ENCODE measurements at places on chromosomes 7 and 10. TPM values are rescaled to one million over a fixed set of nuclear protein-coding genes. Genes with fewer than 3 reads are reported as not detected.
A peak's percentile ranks its signal among the peaks of the same experiment; 100 is the strongest.

- no peak for DNase-seq
- H3K4me3 ChIP-seq, result no peak overlapping the region
- H3K27ac ChIP-seq, result no peak overlapping the region
- no peaks in the 10 kb centered on the region for H3K36me3 ChIP-seq
Observed at GRCh38 chr10:89164080-89164479, 43.0 kb downstream of the CH25H start.

EN2 gene
- not detected for polyA plus RNA-seq

GRCh38 chr7:86747698-86748097 is 104.0 kb downstream of the GRM3 start:
- H3K4me3 ChIP-seq, result no peak overlapping the region
- no peaks in the 10 kb centered on the region for H3K27me3 ChIP-seq
- no peaks in the 10 kb centered on the region for H3K36me3 ChIP-seq
- H3K4me1 ChIP-seq, result peaks cover 9% of the 10 kb centered on the region
- no peak for DNase-seq
- H3K27ac ChIP-seq, result no peak overlapping the region

DNA sequence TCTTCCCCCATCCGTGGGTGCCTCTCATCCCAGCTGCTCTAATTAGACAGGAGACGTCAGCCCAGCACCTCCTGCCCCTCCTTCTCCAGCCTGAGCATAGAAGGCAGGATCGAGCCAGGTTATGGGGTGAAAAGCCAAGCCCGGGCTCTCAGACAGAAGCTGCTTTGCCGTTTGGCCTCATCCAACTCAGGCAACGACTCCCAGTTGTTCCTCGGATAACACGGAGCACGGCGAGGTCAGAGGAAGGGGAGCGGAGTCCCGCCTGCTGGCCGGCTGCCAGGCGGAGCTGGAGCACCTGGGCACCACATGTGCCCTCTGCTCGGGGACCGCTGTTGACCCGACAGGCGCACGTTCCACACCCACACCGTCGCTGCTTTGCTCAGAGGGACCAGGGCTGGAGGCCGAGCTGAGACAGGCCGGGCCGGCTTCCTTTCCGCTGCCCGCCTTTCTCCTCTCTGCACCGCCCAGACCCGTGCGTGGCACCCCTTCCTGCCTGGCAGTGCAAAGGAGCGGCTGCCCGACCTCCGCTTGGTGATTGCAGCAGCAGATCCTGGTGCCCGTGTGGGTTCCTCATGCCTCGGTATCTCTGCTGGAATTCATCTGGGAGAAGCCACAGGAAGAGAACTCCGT is 21.6 kb upstream of the UNCX start:
- DNase-seq, result no peak
- no peak overlapping the region for H3K4me3 ChIP-seq
- no peaks in the 10 kb centered on the region for H3K27me3 ChIP-seq
- H3K27ac ChIP-seq, result no peak overlapping the region
- no peaks in the 10 kb centered on the region for H3K4me1 ChIP-seq
- no peaks in the 10 kb centered on the region for H3K36me3 ChIP-seq

DNA sequence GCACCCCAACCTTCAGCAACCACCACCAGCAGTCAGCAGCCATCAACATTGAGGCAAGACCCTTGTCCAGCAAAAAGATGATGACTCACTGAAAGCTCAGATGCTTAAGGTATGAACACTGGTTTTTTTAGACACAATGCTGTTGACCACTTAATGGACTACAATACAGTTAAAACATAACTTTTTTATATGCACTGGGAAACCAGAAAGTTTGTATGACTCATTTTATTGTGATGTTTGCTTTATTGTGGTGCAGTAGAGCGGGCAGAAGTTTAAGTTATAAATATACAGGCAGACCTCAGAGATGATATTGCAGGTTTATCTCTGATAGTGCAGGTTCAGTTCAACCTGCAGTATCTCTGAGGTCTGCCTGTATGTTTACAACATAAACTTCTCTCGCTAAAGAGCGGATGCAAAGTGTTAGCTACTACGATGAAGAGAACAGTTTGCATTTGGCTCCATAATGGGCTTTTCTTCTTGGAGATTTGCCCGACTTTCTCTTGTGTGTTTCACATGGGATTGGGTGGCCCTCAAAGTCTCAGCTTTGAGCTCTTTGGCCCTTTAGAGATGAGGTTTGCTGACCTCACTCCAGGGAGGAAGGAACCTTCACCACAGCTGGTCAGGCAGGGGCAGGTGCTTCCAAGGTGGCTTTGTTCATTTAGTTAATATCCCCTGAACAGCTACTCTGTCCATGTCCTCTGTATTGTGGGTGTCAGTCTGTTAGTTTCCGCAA is 84.4 kb upstream of the SHH start:
- no peak for DNase-seq
- H3K4me1 ChIP-seq, result no peaks in the 10 kb centered on the region
- H3K4me3 ChIP-seq, result no peak overlapping the region

GRCh38 chr10:43491855-43492254 is 54.9 kb downstream of the ZNF487 start:
- no peak overlapping the region for H3K27ac ChIP-seq
- H3K4me3 ChIP-seq, result no peak overlapping the region
- no peak for DNase-seq
- H3K4me1 ChIP-seq, result no peaks in the 10 kb centered on the region
- no peaks in the 10 kb centered on the region for H3K36me3 ChIP-seq

DNA sequence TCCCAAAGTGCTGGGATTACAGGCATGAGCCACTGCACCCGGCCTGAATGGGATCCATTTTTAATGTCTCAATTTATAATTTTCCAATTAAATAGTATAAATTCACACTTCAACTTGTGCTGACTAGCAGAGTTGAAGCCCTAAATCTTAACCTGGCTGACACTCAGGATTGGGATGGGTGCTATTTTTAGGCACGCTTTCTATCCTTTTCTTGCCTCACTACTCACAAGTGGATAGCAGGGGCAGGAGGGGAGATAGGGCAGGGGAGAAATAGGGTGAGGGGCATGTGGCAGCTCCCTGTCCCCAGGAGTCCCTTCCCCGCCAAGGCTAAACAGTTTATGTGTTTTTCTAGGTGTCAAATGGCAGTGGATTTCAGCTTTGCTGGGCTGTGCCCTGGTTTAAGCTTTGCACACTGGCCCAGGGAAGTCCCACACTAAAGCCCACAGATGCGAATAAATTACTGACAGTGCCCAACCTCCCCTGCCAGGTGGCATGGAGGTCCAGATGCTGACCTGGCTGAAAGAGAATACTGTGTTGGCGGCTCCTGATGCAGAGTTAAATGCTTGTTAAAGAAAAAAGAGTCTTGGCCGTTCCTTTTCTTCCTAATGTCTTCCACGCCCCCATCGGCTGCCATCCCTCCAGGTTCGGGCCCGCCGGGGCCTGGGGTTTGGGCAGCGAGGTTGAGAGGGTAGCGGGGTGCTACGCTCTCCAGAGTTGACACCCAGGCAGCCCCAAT is 36.2 kb upstream of the EFCAB10 start:
- H3K36me3 ChIP-seq, result no peaks in the 10 kb centered on the region
- DNase-seq, result peak; percentile 68
- no peaks in the 10 kb centered on the region for H3K4me1 ChIP-seq
- no peak overlapping the region for H3K4me3 ChIP-seq

- H3K27ac ChIP-seq, result no peak overlapping the region
- no peaks in the 10 kb centered on the region for H3K4me1 ChIP-seq
- DNase-seq, result no peak
- H3K36me3 ChIP-seq, result no peaks in the 10 kb centered on the region
- H3K27me3 ChIP-seq, result no peaks in the 10 kb centered on the region
- H3K4me3 ChIP-seq, result no peak overlapping the region
Observed at GRCh38 chr10:102613785-102614184, 30.5 kb upstream of the TRIM8 start.

DNA sequence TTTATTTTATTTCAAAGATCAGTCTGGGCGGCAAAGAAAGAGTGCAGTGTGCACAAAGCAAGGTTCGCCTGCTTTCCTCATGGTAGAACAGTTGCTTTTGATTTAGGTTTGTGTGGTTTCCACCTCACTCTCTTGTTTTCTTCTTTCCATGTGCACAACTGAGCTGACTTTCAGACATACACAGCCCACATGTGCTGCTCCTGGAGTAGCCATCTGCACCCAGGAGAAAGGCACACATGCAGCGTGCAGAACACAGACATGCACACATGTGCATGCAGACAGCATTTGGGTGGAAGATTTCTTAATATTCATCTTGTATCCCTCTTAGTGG is 302.1 kb downstream of the FZD1 start:
- H3K27me3 ChIP-seq, result no peaks in the 10 kb centered on the region
- H3K27ac ChIP-seq, result no peak overlapping the region
- no peak overlapping the region for H3K4me3 ChIP-seq
- DNase-seq, result no peak

MYOZ1 gene
- 6.6 TPM for polyA plus RNA-seq

GRCh38 chr7:45592230-45592991 is 18.2 kb downstream of the ADCY1 start:
- peak; percentile 68 for DNase-seq
- no peaks in the 10 kb centered on the region for H3K4me1 ChIP-seq
- H3K36me3 ChIP-seq, result no peaks in the 10 kb centered on the region
- H3K27ac ChIP-seq, result no peak overlapping the region
- no peak overlapping the region for H3K4me3 ChIP-seq

- H3K27me3 ChIP-seq, result no peaks in the 10 kb centered on the region
- peak overlapping the region; percentile 80 for H3K27ac ChIP-seq
- H3K36me3 ChIP-seq, result no peaks in the 10 kb centered on the region
- peaks cover 6% of the 10 kb centered on the region for H3K4me1 ChIP-seq
Observed at GRCh38 chr7:25849500-25850184, 302.4 kb upstream of the NFE2L3 start.

MKX gene
- polyA plus RNA-seq, result 2.6 TPM

- H3K4me1 ChIP-seq, result no peaks in the 10 kb centered on the region
- no peak overlapping the region for H3K4me3 ChIP-seq
- no peak overlapping the region for H3K27ac ChIP-seq
- no peak for DNase-seq
- no peaks in the 10 kb centered on the region for H3K36me3 ChIP-seq
Observed at GRCh38 chr10:16915300-16915699, 98.1 kb upstream of the RSU1 start.

- no peaks in the 10 kb centered on the region for H3K4me1 ChIP-seq
- no peaks in the 10 kb centered on the region for H3K27me3 ChIP-seq
- H3K4me3 ChIP-seq, result no peak overlapping the region
- H3K36me3 ChIP-seq, result no peaks in the 10 kb centered on the region
- peak; percentile 97 for DNase-seq
Observed at GRCh38 chr7:471866-472639, 47.6 kb downstream of the PDGFA start.

DNA sequence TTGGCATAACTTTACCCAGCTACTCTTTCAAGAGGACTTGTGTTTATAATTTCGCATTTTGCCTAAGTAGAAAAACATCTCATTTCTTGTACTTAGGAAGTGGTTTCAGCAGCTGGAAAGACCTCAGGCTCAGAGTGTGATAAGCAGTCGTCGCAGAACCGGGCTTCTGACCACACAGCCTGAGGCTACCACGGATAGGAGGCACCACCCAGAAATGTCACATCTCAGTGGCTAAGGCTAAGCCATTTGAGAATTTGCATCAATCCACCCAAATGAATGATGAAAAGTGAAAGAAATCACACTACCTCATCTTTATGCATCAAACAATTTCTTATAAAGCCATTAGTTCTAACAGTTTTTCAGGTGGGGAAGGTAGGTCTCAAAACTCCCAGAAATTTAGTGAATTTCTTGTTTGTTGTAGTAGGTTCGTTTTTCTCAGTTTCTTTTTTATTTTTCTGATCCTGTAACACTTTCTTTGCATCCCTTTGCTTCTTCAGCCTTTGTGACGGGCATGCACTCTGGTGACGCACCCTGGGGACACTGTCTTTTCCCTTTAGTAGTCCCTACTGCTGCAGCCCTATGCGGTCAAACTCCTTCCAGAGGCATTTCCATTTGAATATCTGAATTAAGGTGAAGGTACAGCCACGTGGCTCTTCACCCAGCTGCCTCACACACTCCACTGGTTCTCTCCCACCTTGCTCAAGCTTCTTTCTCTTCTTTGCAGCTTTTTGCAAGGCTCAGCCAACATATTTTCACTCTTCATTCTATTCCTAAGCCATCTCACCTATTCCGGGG is 68.5 kb downstream of the MAP3K8 start:
- H3K4me3 ChIP-seq, result no peak overlapping the region
- DNase-seq, result no peak
- no peaks in the 10 kb centered on the region for H3K27me3 ChIP-seq
- no peaks in the 10 kb centered on the region for H3K36me3 ChIP-seq

- H3K4me3 ChIP-seq, result no peak overlapping the region
- H3K27ac ChIP-seq, result no peak overlapping the region
- H3K4me1 ChIP-seq, result no peaks in the 10 kb centered on the region
- H3K36me3 ChIP-seq, result no peaks in the 10 kb centered on the region
- DNase-seq, result no peak
Observed at GRCh38 chr7:121103579-121103978, 115.1 kb downstream of the CPED1 start.

GRCh38 chr7:96122746-96123145 is 199.2 kb downstream of the SLC25A13 start:
- no peak overlapping the region for H3K27ac ChIP-seq
- H3K27me3 ChIP-seq, result no peaks in the 10 kb centered on the region
- H3K4me1 ChIP-seq, result no peaks in the 10 kb centered on the region
- no peak for DNase-seq
- peaks cover 4% of the 10 kb centered on the region for H3K36me3 ChIP-seq

DNA sequence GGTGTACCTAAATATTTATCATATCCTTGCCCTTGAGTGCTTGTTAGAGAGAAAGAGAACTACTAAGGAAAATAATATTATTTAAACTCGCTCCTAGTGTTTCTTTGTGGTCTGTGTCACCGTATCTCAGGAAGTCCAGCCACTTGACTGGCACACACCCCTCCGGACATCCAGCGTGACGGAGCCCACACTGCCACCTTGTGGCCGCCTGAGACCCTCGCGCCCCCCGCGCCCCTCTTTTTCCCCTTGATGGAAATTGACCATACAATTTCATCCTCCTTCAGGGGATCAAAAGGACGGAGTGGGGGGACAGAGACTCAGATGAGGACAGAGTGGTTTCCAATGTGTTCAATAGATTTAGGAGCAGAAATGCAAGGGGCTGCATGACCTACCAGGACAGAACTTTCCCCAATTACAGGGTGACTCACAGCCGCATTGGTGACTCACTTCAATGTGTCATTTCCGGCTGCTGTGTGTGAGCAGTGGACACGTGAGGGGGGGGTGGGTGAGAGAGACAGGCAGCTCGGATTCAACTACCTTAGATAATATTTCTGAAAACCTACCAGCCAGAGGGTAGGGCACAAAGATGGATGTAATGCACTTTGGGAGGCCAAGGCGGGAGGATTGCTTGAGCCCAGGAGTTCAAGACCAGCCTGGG is 11.4 kb downstream of the SERPINE1 start:
- H3K4me1 ChIP-seq, result no peaks in the 10 kb centered on the region
- H3K27me3 ChIP-seq, result no peaks in the 10 kb centered on the region
- H3K36me3 ChIP-seq, result peaks cover 9% of the 10 kb centered on the region
- H3K4me3 ChIP-seq, result no peak overlapping the region
- DNase-seq, result peak; percentile 93
